T-helper 17 cell (primary cell): ENCODE measurements at places on chromosomes 3 and 15.

DNA sequence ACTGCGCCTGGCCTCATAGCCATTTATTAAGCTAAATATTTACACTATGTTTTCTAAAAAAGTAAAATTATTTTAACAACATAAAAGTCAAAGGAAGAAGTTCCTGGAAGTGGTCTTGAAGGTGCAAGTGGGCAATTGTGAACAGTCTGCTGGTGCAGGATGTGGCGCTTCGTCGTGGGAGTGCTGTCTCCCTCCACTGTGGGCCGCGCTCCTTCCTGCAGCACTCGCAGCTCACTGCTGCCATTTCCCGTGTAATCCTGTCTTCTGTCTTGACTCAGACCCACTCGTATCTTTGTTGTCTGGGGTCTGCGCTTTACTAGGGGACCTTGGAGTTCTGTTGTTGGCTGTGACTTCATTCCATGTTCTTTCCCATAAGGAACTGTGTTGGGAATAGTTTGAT lies 56.3 kb downstream of the APBA2 start:
- no peak for DNase-seq

GRCh38 chr15:70504299-70504951 lies 258.9 kb downstream of the UACA start:
- no peak for DNase-seq

- no peak for DNase-seq
These were observed 397.3 kb upstream of the RASGRP1 start for GRCh38 chr15:38961931-38962330.

- no peak for DNase-seq
These were observed 1534.6 kb downstream of the SI start for GRCh38 chr3:163543662-163544061.

DNA sequence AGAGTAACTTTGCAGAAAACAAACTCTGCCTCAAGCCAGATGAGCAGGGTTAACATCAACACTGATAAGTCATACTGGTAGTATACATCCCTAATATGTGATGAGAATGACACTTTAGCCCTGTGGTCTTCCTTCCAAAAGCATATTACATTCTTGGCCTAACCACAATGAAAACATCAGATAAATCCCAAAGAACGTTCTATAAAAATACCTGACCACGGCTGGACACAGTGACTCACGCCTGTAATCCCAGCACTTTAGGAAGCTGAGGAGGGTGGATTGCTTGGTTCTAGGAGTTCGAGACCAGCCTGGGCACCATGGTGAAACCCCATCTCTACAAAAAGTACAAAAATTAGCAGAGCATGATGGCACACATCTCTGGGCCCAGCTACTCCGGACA lies 4.7 kb downstream of the TMCC1 start:
- DNase-seq = no peak
